ENCODE measurements at places on chromosomes 11 and 22.
A peak's percentile ranks its signal among the peaks of the same experiment; 100 is the strongest.

GRCh38 chr11:72831521-72832300 lies 17.5 kb downstream of the ATG16L2 start:
- peak; percentile 64 for DNase-seq

DNA sequence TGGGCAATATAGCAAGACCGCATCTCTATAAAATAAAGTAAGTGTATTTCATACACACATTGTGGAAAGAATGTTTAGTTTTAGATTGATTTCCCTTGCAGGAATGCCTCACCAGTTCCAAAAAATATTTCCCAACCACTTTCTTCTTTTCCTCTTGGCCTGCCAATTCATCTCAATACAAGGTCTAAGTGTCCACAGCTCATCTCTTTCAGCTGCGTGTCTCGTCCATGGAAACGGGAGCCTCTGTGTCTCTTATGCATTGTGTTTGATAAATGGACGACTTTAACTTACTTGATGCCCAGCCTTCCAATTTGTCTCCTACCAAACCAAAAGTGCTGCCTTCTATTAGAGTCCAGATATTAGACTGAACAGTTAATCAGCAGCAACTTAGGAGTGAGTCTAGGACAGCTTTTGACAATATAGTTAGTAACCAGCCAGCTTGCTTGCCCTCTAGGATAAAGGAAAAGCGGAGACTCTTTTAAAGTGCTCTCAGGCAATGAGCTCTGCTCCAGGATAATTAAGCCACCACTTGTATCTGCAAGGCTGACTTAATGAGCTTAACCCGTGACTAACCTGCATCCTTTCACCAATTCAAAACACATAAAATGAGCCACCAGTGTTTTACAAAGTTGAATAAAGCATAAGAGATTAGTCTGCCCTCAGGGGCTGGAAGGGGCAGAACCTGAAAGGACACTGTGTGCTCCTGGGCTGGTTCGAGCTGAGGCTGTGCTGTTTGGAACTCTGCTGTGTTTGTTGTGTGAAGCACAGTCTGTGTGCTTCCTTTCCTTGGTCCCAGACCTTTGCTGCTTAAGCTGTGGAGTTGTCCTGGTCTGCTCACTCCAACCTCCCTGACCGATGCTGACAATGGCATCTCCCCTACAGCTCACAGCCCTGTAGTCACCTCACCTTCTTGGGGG lies 27.5 kb downstream of the FBXO7 start:
- no peak for DNase-seq

- no peak for DNase-seq
Observed at GRCh38 chr22:32130464-32130863, 28.6 kb downstream of the C22orf42 start.

DNA sequence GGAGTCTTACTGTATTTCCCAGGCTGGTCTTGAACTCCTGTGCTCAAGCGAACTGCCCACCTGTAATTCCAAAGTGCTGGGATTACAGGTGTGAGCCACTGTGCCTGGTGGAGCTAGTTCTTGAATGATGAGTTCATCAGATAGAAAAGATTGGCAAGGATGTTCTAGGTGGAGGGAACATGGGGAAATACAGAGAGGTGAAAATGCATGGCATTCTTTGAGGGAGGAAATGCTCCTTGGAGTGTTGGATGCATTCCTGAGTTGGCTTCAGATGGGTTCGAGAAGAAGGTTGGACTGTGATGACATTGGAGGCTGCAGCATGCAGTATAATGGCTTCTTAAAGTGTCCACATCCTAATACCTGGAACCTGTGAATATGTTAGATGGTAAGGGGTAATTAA lies 4.4 kb downstream of the DDX10 start:
- no peak for DNase-seq

GRCh38 chr11:2247496-2247895 lies 22.9 kb downstream of the ASCL2 start:
- DNase-seq: no peak

- DNase-seq: no peak
Observed at GRCh38 chr11:1341928-1342524, 32.6 kb upstream of the TOLLIP start.

- DNase-seq: no peak
Observed at GRCh38 chr11:60130496-60130895, 42.0 kb downstream of the MS4A2 start.

Measured in T1000 (cell line).